ENCODE measurements at places on chromosomes 6 and 20. TPM values are rescaled to one million over a fixed set of nuclear protein-coding genes. Genes with fewer than 3 reads are reported as not detected.

Gene TNFRSF21
- 65.1 TPM for total RNA-seq

Gene CASS4
- total RNA-seq, result 0.22 TPM

Gene HNF4A
- total RNA-seq, result not detected

Gene DOK5
- not detected for total RNA-seq

Gene ITCH
- 67.2 TPM for total RNA-seq

Gene MICB
- total RNA-seq, result 7.5 TPM

Gene ACSS1
- 9.8 TPM for total RNA-seq

Gene OPRL1
- total RNA-seq, result 1.6 TPM

Gene SRPK1
- 30.2 TPM for total RNA-seq

Gene CALHM4
- total RNA-seq, result 0.11 TPM

Gene ID4
- 0.76 TPM for total RNA-seq

Gene ADGRB3
- not detected for total RNA-seq

Gene APOM
- total RNA-seq, result 0.54 TPM

Gene BACH2
- total RNA-seq, result 2.9 TPM

Gene ADAM33
- 0.09 TPM for total RNA-seq

Gene GSTA1
- total RNA-seq, result not detected

Gene ZNF512B
- total RNA-seq, result 7.9 TPM

Gene SERPINB6
- 114 TPM for total RNA-seq

Gene LYRM4
- total RNA-seq, result 13.0 TPM

Gene TFAP2D
- total RNA-seq, result not detected

Gene CNKSR3
- 13.8 TPM for total RNA-seq

Gene GJA1
- total RNA-seq, result 1,689 TPM

Gene E2F1
- 1.6 TPM for total RNA-seq

Gene ZFP57
- total RNA-seq, result not detected

Gene GJA10
- not detected for total RNA-seq

Gene PTK6
- total RNA-seq, result under 0.01 TPM

Gene HLA-DQB2
- not detected for total RNA-seq

Gene SYTL3
- total RNA-seq, result 0.76 TPM

Gene C20orf141
- not detected for total RNA-seq

All from dermis lymphatic vessel endothelial cell (primary cell).